ENCODE measurements at places on chromosomes 12 and 14.

- no peak for DNase-seq
Observed at GRCh38 chr12:57031138-57031725, 14.9 kb upstream of the TAC3 start.

DNA sequence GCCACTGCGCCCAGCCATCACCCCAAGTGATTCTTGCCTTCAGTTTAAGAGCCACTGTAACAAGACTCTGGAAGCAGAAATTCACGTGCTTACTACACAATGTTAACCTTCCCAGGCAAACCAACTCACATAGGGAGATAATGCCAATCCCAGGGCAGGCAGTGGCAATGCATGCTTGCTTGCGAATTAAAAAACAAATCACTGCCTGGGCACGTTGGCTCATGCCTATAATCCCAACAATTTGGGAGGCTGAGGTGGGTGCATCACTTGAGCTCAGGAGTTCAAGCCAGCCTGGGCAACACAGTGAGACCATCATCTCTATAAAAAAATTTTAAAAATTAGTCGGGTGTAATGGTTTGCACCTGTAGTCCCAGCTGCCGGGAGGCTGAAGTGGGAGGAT, 37.8 kb upstream of the P2RX4 start:
- DNase-seq, result no peak

- no peak for DNase-seq
Observed at GRCh38 chr12:121089813-121090430, 42.8 kb upstream of the P2RX7 start.

GRCh38 chr14:99971941-99972747, 93.1 kb upstream of the EVL start:
- DNase-seq, result no peak

GRCh38 chr12:69616025-69616424, 5.3 kb upstream of the LRRC10 start:
- no peak for DNase-seq

DNA sequence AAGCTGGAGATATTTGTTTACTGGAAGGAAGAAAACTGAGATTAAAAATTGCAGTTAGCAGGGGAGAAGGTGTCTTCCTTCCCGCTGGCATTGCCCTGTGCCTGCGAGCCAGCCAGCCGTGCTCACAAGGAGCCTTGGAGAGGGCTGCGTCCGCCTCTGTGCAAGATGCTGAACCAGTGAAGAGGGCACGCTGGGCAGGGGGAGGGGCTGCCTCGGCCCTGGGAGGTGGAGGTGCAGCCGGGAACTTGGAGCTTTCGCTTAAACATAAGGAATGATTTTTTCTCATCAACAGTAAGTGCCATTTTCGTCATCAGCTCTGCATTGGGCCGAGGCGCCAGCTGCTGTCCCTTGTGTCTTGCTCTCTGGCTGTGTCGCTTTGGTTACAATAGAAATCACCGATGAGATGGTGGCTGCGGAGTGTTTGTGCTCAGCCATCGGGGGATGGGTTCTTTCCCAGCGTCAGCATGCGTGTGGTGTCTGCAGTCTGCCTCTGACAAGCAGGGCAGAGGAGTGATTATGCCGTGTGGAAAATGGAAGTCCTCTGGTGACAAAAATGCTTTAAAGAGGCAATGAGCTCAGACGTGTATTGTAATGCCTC, 97.3 kb downstream of the ESR2 start:
- no peak for DNase-seq

GRCh38 chr14:105986894-105987284, 460.5 kb downstream of the TMEM121 start:
- no peak for DNase-seq

- no peak for DNase-seq
Observed at GRCh38 chr14:103703433-103704385, 11.5 kb downstream of the XRCC3 start.

GRCh38 chr14:37081218-37081617, 91.2 kb downstream of the SLC25A21 start:
- no peak for DNase-seq
